Umbilical cord (tissue), 2 donors: ENCODE measurements at places on chromosomes 11 and 22.

DNA sequence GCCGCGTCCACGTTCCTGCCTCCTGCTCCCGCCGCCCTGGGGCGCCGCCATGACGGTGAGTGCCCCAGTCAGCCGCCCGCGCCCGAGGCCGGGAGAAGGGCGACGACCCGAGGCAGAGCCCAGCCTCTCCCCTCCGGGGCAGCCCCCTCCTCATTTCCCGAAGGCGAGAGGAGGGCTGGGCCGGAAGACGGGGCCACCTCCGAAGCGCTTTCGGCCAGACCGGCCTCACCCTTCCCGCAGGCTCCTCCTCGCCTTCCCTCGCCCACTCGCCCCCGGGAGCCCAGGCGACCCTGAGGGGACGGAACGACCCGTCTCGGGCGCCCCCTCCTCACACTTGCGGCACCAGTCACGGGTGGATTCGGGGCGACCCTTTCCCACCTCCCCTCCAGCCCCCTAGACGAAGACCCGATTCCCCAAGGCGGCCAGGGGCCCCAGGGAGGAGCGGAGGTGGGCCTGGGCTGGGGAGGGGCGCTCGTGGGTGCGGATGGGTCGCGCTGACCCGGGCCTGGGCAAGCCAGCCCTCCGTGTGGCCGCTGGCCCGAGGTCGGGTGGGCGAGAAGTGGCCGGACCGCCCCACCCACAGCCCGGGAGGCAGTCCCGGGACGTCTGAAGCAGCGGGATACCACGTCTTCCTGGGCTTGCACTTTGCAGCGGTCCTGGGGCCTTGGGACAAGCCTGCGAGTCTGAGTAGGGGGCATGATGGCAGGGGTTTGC is 49.7 kb downstream of the TRIOBP start:
- peak; percentile 18 for DNase-seq

DNA sequence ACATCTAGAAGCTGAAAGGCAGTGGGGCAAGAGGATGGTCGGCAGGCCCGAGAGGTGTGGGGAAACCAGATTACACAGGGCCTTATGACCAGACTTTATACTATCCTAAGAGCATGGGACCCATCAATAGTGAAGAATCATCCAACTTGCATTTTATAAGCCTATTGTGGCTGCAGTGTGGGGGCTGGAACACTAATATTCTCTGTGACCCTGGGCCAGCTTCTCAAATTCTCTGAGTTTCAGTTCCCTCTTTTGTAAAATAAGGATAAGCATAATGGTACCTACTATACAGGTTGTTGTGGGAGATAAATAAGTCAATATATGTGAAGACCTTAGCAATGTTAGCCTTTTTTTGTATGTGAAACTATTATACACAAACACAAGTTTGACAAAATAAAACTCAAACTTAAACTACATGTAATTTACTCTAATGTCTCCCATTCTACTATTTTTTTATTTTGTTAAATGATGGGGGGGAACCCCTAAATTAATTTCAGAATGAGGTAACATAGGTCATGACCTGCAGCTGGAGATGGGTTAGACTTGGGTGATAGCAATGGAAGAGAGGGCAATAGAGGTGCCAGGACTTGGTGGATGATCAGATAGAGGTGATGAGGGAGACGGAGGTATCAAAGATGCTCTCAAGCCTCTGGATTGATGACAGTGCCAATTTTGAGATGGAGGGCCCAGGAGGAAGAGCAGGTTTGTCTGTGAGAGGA is 30.1 kb downstream of the SMCO4 start:
- no peak for DNase-seq

DNA sequence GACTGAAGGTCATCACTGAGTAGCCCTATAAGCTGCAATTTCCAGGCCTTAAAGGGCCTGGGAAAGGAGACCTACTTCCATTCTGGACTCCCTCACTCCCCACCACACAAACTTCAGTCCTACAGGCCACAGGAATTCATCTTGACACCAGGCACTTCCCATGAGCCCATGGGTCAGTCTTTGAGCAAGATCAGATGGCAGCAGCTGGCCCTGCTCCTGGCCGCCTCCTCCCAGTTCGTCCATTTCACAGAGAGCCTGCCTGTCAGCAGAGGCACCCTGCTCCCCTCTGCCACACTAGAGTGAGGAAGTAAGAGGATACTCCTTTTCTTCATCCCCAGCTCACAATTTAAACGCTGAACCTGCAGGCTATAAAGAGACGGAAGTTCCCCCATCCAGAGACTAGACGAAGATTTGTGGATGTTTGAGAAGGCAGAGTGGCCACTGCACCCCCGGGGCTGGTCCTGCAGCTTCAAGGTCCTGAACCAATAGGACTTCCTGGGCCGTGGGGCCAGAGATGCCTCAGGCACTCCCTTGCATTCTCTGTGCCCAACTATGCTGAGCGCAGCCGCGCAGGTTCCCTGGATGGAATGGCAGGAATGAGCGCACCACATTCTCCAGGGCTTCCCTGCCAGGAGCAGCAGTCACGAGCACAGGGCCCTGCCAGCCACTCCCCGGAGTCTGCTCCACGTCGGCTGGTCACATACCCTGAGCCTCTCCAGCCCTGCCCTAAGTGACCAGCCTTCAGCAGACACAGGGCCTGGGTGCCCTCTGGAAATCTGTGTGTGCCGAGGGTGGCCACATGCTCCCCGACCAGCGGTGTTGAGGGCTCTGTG is 33.5 kb upstream of the BID start:
- no peak for DNase-seq

DNA sequence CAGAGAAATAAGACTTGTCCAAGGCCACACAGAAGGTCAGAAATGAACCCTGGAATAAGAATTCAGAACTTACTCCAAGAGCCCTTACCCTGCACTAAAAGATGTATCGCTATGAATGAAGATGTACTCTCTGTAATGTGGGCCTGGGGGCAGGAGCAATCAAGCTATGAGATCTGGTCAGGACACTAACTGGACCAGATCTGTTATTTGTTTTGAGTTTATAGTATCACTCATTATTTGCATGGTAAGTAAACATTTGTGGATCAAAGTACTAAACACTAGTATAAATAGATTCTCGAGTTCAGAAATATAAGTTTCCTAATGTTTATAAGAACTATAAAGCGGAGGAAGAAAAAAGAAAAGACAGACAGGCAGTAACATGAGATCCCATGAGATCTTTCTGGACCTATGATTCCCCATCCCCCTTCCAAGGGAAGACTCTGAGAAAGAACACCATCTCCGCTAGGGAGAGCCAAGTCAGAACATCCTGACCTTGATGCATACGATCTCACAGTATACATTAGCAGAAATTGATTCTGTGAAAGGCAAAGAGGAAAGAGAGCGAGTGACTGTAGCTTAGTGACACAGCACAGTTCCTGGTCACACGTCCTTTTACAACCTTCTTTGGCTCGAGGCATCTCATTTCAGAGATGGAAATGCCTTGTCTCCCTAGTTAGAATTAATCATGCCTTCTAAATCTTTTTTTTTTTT is 71.2 kb downstream of the USP35 start:
- no peak for DNase-seq

DNA sequence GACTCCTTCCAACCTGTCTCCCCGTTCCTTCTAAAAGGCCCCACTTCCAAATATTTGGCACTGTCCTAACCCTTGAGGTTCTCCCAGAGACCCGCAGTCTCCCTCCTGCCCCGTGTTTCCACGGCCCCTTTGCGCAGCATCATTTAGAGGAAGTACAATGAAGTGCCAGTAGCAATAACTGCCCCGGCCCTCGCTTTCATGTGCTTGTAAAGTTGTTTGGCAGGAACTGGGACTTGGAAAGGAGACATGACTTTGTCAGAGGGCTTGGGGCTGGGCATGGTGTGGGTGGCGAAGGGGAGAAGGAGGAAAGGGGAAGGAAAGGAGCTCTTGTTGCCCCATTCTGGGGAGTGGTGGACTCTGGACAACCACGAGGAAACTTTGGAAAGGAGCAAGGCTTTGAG is 2.6 kb downstream of the CD44 start:
- no peak for DNase-seq

- DNase-seq: no peak
These were observed 36.5 kb upstream of the CELSR1 start for GRCh38 chr22:46573781-46574437.

- DNase-seq: peak; percentile 71
These were observed 62.1 kb downstream of the THAP12 start for GRCh38 chr11:76318744-76319384.

DNA sequence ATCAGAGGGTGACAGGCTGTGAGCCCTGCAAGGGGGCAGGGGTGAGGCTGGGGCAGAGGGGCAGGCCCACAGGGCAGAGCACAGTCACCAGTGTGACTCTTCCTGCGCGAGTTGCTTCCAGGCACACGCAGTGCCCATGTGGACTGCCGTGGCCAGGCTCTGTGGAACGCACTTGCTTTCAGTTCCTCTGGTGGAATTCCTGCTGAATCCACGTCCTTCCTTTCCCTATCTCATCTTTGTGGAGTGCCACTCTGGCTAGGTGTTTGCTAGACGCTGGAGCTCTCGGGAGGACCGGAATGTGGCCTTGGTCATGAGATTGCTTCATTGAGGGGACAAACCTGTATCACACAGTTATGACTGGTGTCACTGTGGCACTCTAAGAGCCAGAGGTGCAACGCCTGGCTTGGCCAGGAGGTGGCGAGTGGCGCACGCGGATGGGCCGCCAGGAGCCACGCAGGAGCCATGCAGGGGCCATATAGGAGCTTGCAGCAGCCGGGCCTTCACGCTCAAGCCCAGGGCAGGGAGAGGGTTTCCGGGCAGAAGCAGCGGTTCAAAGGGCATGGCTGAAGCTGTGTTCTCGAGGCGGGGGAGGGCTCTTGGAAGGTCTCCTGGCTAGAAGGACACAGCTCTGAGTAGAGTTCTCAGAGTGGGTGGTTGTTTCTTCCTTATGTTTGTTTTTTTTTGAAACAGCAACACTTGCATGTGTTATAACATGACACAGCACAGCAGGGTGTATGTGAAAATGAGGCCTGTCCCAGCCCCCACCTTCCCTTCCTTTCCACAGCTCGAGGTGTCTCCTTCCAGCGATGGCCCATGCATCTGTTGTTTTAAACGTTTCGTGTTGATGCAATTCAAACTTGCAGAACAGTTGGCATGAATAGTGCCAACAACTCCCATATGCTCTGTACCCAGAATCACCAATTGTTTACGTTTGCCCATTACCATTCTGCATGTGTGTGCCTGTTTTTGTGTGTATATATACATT is 36.2 kb downstream of the TBC1D22A start:
- peak; percentile 51 for DNase-seq

DNA sequence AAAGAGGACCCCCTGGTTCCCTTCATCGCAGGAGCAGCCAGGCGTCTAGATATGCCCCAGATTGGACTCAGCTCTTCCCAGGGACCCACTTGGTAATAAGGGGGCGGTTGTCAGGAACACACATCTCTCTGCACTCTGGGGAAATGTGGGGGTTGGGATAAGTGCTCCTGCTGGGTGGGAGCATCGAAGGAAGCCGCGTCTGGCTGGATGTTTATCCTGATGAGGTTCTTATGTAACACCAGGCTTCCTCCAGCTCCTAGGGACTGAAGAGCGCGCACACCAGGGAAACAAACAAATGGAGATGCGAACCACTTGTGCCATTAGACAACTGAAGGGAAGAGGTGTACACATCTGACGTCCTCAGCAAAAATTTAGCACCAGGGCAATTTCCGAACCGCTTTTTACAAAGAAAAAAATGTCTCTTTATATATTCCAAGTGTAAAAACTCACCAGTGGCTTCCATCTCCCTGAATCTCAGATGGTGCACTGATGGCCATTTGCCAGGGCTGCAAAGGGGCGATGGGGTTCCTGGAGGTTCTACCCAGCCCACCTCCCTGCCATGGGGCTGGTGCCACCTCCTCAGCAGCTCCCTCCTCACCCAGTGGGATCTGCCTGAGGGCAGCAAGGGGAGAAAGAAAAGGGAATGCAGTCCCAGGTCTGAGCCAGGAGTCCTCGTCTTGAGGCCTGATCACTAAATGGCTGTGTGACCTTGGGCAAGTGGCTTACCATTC is 89.4 kb downstream of the PKNOX2 start:
- peak; percentile 55 for DNase-seq

- peak; percentile 4 for DNase-seq
These were observed 745 bp upstream of the ZBTB44 start for GRCh38 chr11:130315354-130315970.

DNA sequence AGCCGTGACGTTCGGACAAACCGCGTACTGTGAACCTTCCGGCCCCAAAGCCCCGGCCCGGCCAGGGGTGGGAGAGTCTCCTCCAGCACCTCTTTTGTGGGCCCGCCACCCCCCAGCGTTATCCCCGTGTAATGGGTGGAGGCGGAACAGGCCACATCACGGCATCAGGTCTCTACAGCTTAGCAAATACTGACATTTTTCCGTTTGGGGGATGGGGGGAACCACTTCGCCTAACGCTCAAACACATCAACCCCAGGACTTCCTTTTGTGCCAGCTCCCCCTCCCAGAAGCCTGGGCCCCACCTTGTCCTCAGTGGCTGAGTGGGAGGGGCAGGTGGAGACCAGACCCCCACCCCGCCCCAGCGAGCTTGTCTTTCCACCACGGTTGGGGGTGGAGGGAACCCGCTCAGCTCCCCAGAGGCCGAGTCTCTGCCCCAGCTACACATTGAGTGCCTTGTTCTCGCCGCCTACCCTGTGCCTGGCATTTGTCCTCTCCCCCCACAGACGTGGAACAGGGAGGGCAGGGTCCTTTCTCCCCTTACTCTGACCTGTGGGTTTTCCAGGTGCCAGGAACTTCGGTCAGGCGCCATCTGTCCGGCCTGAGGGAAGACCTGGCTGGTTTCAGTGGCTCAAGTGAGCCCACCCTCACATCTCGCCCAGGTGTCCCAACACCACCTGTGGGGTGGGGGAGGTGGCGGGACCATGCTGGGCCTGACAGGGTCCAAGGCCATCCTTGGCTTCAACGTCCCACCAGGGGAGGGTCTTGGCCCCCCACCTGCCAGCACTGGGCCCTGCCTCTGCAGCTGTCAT is 29.6 kb downstream of the SBF1 start:
- DNase-seq: peak; percentile 18
